ENCODE measurements at places on chromosomes 2 and 18.

DNA sequence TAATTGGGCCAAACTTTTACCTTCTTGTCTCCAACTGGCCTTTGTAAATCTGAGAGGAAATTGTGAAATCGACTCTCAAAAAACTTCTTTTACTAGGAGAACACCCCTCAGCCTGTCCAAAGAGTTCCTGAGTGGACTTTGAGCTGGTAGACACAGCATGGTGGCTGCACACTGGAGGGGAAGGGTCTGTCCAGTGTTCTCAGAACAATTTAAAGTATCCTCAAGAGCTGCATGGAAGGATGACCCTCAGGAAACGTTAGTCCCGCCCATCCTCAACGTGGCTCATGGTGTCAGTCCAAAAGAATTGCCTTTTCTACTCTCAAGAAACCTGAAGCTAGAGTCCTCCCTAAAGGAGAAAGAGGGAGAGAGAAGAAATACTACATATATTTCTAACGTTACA lies 182.7 kb downstream of the EPHA4 start:
- DNase-seq = no peak

DNA sequence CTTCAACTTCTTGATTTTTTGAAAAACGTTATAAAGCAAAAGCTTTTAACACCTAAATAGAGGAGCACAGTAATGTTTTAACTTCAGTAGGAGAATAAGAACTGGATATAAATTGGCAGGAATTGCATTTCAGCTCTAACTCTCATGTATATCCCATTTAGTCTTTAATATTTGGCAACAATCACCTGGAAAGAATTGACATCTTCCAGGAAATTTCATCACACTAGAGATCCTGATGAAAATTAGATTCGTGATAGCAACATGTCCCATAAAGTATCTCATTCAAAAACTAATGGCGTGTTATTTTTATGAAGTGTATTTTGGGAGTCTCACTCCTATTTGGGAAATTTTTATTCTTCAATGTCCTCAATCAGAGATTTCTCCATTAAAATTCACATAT lies 131.1 kb upstream of the DNAJC10 start:
- DNase-seq = no peak

GRCh38 chr2:201057715-201058248 lies 13.7 kb downstream of the HYCC2 start:
- no peak for DNase-seq

DNA sequence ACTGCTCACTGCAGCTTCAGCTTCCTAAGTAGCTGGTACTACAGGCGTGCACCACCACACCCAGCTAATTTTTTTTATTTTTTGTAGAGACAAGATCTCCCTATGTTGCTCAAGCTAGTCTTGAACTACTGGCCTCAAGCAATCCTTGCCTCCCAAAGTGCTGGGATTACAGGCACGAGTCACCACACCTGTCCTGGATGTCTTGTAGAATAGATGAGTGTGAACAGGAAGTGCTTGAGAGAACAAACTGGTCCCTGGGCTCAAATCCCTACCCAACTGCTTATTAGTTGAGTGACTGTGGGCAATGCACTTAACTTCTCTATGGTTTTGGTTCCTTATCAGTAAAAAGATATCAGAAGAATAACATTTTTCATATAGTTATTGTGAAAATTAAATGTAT lies 34.2 kb downstream of the PKDCC start:
- DNase-seq = no peak

GRCh38 chr2:43609290-43609918 lies 13.6 kb upstream of the THADA start:
- no peak for DNase-seq

- no peak for DNase-seq
Observed at GRCh38 chr2:35932276-35932963, 423.2 kb upstream of the CRIM1 start.

DNA sequence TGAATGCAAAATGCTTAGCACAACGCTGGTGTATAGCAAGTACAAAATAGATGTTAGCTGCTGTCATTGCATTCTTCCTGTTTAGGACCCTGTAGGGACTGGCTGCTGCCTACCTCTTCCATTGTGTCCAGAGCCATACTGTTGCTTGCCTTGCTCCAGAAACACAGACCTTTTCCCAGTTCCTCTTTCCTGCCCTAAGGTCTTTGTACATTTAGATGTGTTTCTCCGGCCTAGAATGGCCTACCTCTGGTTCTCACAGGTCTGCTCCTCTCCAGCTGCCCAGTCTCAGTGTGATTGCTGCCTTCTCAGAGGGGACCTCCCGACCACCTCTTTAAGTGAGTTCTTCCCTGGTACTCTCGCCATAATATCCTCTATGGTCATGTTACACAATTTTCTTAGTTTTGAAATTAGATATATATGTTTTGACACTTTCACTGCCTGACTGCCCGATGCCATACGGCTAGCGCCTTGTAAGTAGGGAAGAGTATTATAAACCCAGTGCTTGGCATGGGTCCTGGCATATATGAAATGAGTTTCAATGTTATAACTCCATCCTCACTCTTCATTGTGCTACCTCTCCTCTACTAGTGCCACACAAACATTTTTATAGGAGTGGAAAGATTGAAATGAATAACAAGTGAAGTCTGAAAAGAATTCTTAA lies 48.3 kb downstream of the RFTN2 start:
- DNase-seq = no peak

DNA sequence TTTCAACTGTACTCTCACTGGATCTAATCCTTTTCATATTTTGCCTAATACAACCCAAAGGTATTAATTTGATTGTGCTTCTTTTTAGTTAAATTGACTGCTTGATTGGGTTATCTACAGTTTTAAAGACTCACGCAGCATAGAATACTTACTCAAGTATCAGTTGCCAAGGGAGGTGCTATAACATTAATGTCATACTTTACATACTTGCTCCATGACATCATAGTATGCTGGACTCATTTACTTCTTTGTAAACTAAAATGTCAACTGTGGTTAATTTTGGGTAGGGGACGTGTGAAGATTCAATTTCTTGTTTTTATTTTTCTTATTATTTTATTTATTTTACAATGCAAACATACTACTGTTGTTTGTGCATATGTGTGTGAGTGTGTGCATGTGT lies 716.2 kb upstream of the VRK2 start:
- no peak for DNase-seq

DNA sequence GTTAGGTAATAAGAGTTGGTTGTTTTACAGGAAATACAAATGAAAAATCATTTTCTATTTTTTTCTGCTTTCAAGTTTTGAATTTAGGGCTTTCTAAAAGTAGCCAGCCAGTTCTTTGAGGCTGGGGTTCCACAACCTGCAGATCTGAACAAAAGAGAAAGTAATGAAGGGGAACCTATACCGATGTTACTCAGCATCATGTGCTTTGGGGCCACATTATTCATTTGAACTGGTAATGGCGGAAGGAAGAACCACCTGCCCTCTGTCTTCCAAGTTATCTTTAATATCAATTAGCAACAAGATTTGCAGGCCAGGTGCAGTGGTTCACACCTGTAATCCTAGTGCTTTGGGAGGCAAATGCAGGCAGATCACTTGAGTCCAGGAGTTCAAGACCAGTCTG lies 12.9 kb upstream of the MRO start:
- no peak for DNase-seq

DNA sequence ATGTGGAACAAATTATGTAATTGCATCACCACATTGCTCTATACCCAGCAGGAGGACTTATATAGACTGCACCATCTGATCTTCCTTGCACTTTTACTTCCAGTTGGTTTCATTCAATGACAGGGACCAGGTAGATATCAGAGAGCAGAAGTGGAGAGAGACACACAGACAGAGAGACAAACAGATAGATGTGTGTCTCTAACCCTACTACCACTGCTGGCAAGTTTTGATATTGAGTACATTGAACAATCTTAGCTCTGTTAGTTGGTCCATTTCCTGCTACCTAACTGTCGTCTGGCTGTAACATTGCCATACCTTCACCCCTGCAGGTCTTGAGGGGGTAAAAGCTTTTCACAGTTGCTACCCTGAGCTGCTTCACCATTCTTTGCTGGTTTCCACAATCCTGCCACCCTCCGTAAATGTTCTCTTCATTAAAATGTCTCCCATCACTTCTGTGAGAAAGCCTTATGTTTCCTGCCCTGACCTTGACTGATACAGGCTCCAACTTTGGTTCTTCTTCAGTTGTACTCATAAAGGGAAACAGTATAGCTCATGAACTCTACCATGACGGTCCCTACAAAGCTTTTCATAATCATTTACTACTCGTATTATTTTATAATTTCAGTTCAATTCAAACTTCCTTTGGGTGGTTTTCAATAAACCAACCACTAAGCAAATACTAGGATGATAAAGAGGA lies 62.3 kb upstream of the ITGA4 start:
- no peak for DNase-seq

DNA sequence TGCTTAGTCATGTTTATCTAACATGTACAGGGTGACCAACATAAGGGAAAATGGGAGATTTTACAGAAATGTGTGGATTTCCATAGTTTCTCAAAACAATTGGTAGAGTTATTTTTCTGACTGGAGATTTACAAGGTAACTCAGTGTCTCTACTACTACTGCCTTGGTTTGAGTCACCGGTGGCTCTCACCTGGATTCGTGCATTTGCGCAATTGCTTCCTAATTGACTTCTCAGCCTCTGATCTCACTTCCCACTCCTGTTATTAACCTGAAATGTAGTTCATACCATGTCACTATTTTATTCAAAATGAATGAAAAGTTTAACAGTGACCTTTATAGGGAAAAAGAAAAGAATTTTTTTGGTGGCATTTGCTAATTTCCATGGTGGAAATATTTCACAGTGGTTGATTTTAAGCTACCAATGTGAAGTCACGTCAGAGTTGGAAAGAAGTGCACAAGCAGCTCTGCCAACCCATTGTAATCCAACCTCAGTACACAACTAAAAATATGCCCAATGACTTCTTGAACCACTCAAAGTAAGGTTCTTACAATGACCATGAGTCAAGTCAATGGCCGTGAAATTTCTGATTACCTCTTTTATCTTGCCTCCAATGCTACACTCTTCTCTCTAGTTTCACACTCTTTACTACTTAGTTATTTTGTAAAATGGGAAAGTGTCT lies 94.0 kb downstream of the NYAP2 start:
- no peak for DNase-seq

DNA sequence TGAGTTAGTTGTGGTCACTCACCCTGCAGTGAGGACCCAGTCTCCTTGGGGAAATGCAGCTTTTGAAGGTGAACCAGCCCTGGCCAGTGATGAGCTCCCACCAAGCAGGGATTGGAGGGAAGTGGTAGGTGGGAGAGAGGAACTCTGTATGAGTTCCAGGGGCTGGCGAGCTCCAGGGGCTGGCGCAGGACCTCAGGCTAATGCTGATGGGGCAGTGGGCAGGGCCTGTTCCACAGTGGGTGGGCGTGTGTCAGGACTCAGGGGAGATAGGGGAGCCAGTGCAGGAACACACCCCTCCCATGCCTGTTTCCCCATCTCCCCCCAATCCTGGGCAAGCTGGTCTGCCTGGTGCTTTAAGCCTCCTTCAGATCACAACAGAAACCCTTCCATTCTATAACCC lies 208.4 kb downstream of the DYSF start:
- no peak for DNase-seq

- no peak for DNase-seq
Observed at GRCh38 chr2:178230396-178230795, 36.1 kb downstream of the OSBPL6 start.

DNA sequence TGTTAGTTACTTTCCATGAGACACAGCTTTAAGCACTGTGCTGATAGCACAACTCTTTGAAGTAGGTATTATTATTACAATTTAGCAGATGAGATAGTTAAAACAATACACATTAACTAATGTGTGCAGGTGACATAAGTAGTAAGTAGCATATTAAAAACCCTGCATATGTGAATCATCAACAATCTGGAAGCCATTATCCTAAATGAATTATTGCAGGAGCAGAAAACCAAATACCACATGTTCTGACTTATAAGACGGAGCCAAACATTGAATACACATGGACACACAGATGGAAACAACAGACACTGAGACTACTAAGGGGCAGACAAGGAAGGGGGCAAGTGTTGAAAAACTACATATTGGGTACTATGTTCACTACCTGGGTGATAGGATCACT lies 300.3 kb upstream of the GULP1 start:
- DNase-seq = no peak

DNA sequence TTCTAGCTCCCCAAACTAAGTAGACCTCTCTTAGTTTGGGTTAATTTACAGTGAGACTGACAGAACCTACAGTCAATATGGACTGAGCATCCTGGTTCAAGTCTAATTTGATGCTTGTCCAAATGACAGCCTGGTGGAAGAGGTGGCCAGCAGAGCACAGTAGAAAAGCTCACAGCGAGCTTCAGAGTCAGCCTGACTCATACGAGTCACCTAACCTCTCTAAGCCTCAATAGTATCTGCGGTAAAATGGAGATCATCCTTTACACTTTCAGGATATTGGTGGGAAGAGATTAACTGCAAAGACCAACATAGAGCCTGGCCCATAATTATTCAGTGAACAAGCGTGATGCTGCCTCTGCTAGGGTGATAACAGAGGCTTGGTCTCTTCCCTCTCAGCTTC lies 54.5 kb downstream of the DOCK10 start:
- DNase-seq = no peak
